ENCODE measurements at places on chromosomes 3 and 15. TPM values are rescaled to one million over a fixed set of nuclear protein-coding genes. Genes with fewer than 3 reads are reported as not detected.
A peak's percentile ranks its signal among the peaks of the same experiment; 100 is the strongest.

Gene RHCG
- not detected for total RNA-seq

Gene CHRM5
- not detected for total RNA-seq

Gene RBM6
- 191 TPM for total RNA-seq

Gene CHRNA5
- 0.63 TPM for total RNA-seq

Gene CATSPER2
- 8.5 TPM for total RNA-seq

Gene HTR3E
- not detected for total RNA-seq

Gene TUSC2
- total RNA-seq: 20.3 TPM

- DNase-seq: peak; percentile 88
These were observed 46.8 kb upstream of the SLC6A1 start for GRCh38 chr3:10945683-10946287.

- no peak for DNase-seq
These were observed 103.8 kb upstream of the IL12A start for GRCh38 chr3:159884661-159885402.

- DNase-seq: no peak
These were observed 207.6 kb downstream of the ADAMTS17 start for GRCh38 chr15:100134089-100134583.

DNA sequence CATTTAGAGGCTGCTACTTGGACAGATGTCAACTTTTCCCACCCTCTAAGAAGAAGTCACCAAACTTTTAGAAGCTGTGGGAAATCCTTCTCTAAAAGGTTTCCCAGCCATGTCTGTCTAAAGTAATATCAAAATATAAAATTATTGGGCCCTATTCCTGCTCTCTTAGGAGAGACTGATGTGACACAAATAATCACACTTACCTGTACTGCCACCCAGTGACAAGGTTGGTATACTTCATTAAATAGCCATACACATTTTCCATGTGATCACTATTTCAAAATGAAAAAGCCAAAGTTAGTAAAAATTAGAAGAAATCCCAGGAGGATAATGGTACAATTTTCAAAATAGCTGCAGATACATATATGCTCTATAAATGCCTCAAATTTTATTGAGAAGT, 12.6 kb downstream of the OSBPL11 start:
- no peak for DNase-seq

GRCh38 chr3:55624238-55624637, 137.1 kb upstream of the WNT5A start:
- no peak for DNase-seq

DNA sequence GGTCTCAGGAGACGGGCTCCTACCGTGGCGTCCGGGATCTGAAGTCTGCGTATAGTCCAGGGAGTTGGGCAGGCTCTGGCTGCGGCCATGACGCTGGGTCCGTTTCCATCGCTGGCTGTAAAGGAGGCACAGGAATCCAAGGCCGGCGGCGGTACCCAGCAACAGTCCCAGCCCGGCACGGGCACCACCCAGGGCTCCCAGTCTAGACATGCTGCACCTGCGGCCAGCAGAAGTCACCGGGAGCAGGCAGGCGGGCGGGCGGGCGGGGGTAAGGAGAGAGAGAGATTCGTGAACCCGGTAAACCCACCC, 526 bp downstream of the RMDN3 start:
- DNase-seq: peak; percentile 89

GRCh38 chr3:172077197-172077757, 37.9 kb downstream of the FNDC3B start:
- DNase-seq: no peak

DNA sequence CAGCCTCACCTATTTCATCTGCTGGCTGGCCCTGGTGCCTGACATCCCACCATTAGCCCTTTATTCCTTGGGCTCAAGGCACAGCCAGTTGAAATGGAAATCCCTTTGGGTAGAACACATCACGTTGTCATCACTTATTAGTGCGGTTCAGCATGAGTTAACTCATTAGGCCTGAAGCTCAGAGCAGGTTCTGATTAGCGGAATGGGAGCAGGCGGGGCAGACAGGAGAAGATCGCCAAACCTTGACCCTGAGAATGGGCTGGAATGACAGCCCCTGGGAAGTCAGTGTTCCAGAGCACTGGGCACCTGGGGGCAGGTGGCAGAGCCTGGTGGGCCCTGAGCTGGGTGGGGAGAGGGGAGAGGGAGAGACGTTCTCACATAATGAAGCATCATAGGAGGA, 5.8 kb downstream of the ITGA11 start:
- DNase-seq: no peak

DNA sequence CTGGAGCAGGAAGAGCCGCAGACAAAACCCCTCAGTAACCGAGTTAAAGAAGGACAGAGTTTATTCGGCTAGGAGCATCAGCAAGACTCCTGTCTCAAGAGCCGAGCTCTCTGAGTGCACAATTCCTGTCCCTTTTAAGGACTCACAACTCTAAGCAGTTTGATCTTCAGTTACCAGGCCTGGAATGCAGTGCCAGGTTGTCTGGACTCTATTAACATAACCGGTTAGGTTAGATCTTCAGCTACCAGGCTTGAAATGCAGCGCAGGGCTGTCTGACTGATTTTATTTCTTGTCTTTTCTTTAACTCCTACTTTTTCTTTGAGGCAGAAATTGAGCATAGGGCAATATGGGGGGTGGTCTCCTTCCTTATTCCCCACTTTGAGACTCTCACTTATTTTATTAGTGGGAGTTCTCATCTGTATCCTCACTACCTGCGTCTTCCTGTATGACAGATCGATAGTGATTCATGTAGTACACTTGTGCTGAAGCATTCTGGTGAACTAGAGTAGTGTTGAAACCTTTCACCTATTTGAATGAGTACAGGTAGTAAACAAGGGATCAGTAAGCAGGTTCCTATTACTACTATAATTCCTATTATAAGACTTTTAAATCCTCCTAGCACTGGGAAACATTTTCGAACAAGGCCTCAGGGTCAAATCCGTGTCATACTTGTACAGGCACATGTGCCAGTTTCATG, 325.0 kb downstream of the CGGBP1 start:
- no peak for DNase-seq

DNA sequence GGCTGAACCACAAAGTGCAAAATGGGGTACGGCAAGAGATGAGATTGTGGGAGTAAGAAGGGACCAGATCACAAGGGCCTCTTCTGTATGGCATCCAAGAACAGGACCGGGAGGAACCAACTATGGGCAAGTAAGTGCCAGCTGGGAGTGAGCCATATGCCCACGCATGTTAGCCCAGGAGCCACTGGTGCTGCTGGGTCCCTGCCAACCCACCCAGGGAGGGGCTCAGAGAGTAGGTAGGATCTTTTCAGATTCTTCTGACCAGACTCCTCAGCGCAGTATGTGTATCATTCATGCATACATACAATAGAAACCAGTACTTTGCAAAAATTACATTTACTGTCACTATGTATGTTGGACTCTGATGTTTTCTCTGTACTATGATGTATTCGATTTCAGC, 54.0 kb downstream of the RAB11A start:
- no peak for DNase-seq

- DNase-seq: peak; percentile 66
These were observed 4.1 kb upstream of the AMOTL2 start for GRCh38 chr3:134378384-134378783.

DNA sequence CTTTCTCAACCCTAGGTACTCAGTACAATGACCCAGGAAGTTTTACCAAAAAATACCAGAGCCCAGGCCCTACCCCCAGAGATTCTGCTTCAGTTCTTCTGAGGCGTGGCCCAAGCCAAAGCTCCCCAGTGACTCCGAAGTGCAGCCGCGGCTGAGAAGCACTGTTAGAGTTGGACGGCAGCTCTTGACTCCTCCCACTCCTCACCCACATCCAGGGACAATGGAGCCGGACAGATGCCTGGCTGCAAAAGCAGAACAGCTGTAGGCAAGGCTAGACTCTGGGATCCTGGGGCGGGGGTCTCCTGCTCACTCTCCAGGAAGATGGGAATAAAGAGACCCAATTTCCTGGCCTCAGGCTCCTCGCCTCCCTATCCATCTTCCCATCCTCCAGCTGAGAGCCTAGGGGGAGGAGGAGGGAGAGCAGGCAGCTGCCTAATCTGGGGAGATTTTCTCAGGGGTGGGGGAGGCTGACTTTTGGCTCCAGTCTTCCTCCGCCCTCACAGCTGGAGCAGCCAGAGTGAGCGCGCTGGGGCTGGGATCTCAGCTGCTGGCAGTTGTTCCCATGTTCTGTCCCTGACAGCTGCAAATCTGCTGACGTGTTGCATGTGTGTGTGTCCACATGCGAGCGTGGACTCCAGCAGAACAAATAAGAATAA, 223.8 kb downstream of the OPA1 start:
- peak; percentile 73 for DNase-seq
